ENCODE measurements at places on chromosomes 5 and 9.

- no peak for DNase-seq
Measured at GRCh38 chr5:124880903-124881697, 134.7 kb upstream of the ZNF608 start.

GRCh38 chr5:31901807-31902530 lies 263.0 kb downstream of the PDZD2 start:
- DNase-seq = no peak

DNA sequence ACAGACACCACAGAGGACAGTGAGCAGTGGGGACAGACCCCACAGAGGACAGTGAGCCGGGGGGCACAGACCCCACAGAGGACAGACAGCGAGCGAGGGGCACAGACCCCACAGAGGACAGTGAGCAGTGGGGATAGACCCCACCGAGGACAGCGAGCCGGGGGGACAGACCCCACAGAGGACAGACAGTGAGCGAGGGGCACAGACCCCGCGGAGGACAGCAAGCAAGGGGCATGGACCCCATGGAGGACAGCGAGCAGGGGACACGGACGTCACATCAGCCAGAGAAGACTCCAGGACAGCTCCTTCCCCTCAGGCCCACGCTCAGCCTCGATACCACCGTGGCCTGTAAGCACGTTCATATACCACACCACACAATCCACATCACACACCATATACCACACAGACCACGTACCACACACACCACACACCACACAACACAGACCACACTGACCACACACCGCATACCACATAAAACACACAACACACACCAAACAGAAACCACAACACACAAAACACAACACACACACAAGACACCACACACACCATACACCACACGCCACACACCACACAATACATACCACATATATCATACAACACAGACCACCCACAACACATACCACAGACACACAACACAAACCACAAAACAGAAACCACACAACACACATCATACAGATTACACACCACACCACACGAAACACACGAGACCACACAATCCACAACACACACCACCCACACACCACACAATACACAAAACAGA lies 5.2 kb upstream of the ZDHHC11 start:
- DNase-seq = no peak

DNA sequence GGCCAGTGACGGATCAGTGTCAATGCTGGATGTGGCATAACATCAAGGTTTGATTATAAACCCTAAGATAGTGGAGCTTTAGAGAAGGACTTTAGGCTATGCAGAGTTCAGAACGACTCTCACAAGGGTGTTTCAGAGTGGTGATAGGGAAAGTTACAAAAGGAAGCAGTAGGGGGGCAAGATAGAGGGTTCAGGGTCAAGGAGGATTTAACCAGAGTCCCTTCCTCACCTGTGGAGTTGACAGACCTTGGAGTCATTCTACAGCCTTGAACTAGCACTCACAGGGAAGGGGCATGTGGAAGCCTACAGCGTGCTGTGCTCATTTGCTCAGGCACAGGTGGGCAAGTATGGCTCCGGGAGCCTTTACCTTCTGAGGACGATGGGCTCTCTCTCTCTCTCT lies 7.9 kb downstream of the DMRT1 start:
- no peak for DNase-seq

GRCh38 chr5:1519631-1520210 lies 4.0 kb downstream of the LPCAT1 start:
- DNase-seq = no peak

- DNase-seq = no peak
Measured at GRCh38 chr5:55429613-55430253, 105.0 kb downstream of the PLPP1 start.

- no peak for DNase-seq
Measured at GRCh38 chr5:16856531-16856930, 79.6 kb downstream of the MYO10 start.

DNA sequence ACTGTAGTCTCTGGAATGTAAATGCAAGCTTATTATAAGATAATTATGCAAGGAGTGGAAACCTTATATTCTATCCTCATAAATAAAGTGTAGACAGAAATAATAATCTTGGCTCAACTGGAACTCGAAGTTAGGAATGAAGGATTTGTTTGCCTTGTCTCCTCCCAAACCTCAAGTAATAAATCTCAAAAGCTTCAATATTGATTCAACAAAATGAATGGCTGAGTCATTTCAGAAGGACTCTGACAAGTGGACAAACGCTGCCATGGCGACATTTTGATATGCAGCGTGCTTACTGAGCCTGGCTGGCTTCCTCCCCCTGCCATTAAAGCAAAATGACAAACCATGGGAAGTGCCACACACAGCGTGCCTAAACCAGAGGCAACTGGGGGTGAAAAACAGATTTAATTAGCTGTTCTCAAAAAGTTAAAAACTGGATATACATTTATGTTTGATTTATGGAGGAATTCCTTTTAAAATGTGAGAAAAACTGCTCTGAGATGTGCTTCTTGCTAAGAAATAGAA lies 10.5 kb upstream of the ADGRV1 start:
- no peak for DNase-seq

DNA sequence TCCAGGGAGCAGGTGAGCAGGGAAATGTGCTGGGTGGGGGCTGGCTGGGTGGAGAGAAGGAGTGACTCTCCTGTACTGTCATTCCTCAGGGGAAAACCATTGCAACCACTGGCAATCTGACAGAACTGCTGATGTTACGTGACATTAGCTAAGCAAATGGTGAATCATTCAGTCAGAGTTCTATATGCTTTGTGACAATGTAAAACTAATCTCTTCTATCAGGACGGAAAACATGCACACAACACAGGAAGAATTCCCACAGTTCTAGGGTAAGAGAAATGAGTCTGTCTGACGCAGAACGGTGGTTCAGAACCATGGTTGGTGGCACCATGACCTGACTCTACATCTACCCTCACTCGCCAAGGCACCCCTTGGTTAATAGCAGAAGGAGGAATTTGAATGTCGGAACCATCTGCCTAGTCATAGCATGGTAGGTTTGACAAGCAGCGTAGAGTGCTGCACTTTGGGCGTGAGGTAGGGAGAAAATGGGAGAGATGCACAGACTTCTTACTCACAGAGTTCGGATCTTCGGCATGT lies 243.6 kb upstream of the PANK3 start:
- DNase-seq = no peak

GRCh38 chr5:91006713-91007112 lies 376.4 kb downstream of the ARRDC3 start:
- no peak for DNase-seq

GRCh38 chr5:150758203-150758530 lies 650 bp downstream of the DCTN4 start:
- DNase-seq = no peak

GRCh38 chr9:35226651-35227050 lies 64.8 kb downstream of the UNC13B start:
- no peak for DNase-seq

DNA sequence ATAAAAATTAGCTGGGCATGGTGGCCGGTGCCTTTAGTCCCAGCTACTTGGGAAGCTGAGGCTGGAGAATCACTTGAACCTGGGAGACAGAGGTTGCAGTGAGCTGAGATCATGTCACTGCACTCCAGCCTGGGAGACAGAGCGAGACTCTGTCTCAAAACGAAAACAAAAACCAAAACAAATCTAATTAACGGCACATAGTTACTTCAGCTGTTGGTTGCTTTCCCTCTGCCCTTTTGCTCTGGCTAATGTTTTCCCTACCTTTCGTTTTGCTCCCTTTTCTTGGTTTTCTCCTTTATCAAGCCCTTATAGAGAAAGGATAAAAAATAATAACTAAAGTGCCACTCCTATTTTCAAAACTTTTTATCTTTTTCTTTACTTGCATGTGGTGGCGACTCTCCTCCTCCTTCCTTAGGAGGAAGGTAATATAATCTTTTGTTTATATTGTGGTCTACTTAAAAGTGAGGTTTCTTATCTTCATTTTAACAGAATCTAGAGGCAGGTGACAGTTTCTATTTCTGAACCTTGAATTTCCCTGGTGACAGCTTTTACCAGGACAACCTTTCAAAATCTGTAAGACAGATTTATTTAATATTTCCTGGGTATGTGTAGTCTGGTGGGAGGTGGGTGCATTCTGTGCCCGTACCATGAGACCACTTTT lies 125.4 kb downstream of the ARHGEF28 start:
- DNase-seq = no peak

DNA sequence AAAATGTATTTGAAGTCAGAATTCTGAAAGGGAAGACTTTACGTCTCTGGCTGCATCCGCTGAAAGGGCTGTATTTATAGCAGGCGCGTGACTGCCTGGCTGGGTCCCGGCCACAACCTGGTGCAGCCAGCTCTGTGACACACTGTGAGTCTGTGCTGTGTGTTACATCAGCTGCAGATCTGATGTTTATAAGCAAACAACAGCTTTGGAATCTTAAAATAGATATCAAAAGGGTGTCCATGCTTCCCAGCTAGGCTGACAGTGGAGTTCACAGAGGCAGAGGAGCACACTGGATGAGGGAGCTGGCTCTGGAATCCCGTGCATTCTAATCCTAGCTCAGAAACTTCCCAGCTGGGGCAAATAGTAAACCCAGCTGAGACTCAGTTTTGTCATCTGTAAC lies 433.4 kb upstream of the BRINP1 start:
- no peak for DNase-seq

DNA sequence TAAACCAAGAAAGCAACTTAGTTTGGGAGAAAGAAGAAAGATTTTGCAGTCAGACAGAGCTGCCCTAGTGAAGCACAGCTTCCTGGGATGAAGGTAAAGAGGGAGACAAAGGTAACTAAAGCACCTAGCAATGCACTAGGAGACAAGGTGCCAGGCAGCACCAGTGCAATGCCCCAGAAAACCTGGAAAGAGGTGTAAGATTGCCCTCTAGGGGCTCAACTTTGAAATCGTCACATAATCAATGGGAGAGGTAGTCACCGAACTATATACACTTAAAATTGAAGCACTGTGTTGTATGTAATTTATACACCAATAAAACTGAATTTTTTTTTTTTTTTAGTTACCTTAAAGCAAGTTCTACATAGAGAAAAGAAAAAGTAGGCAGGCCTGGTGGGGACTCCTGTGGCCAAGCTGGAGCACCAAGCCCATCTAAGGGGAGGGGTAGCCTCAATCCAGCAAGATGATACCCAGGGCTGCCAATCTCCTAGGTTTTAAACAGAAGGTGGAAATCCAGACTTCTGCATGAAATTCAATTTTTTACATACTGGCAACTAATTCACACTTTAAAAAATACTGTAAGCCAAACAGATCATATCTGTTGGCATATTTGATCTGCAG lies 48.2 kb downstream of the CDK5RAP2 start:
- DNase-seq = no peak

GRCh38 chr5:43854697-43855292 lies 251.8 kb downstream of the NNT start:
- DNase-seq = no peak

Measured in activated T-helper 9 cell treated with anti-CD3 and anti-CD28 coated beads, Interleukin-2, amount 50 U/mL, for 16 hours (primary cell).